ENCODE measurements at places on chromosomes 11 and 22.

DNA sequence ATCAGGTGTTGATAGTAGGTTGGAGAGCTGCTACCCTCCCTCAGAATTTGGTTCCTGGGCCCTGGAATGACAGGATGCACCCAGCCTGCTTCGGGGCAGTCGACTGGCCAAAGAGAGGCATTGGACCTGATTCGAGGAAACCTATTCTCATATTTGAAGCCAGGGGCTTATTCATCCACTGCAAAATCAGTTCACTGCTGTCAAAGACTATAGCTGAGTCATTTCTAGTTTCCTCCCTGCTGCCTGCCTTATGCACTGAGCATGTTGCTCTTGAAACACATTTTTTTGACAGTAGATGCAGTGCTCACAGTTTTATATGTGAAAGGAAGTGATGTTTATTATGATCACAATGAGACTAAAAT is 565.4 kb downstream of the ETS1 start:
- DNase-seq, result no peak

DNA sequence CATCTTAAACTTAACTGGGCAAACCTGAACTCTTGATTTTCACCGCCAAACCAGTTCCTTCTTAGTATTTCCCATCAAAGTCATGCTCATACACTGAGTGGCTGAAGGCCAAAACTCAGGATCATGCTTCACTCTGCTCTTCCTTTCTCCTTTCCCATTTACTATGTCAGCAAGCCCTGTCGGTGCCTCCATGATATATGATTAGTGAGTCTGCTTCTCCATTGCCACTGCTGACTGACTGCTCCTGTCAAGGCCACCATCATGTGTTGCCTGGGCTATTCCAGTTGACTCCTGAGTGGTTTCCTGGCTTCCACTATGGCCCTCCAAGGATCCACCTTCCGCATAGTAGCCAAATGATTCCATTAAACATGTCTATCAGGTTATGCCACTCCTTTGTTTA is 42.8 kb upstream of the AMPD3 start:
- DNase-seq, result no peak

DNA sequence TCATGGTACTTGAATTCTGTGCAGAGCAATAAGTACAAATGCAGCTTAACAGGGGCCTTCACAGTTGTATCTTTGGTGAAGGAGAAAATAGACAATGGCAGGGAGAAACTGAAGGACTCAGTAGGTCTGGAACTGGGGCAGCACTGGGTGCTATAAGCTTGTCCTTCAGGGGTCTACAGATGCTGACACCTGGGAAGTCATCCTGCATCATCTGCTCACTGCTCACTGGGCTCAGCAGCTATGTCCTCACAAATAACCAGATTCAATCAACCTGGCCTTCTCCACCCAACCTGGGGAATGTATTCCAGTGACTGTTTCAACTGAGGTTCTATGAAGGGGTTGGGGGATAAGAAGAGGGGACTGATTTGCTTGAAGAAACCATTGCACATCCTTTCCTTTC is 117.0 kb downstream of the ZNF280B start:
- DNase-seq, result no peak

GRCh38 chr22:29718949-29719898 is 579 bp upstream of the CABP7 start:
- DNase-seq, result no peak

DNA sequence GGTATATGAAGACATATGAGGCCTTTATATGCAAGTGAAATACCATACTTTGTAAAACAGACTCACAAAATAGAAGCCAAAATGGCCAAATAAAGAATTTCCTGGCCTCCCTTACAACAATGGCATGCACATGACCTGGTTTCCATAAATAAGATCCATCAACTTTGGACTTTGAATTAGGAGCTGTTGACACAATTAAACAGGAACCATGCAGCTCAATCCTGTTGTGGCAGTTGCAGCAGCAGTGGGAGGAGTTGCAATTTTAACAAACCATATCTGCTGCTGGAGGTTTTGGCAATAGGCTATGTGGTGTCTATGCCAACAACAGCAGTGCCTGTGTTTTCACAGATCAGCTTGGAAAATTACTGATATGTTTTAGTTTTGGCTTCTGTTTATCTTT is 818.6 kb downstream of the FAM181B start:
- no peak for DNase-seq
